H9 (cell line): ENCODE measurements at places on chromosomes 7 and 10.

DNA sequence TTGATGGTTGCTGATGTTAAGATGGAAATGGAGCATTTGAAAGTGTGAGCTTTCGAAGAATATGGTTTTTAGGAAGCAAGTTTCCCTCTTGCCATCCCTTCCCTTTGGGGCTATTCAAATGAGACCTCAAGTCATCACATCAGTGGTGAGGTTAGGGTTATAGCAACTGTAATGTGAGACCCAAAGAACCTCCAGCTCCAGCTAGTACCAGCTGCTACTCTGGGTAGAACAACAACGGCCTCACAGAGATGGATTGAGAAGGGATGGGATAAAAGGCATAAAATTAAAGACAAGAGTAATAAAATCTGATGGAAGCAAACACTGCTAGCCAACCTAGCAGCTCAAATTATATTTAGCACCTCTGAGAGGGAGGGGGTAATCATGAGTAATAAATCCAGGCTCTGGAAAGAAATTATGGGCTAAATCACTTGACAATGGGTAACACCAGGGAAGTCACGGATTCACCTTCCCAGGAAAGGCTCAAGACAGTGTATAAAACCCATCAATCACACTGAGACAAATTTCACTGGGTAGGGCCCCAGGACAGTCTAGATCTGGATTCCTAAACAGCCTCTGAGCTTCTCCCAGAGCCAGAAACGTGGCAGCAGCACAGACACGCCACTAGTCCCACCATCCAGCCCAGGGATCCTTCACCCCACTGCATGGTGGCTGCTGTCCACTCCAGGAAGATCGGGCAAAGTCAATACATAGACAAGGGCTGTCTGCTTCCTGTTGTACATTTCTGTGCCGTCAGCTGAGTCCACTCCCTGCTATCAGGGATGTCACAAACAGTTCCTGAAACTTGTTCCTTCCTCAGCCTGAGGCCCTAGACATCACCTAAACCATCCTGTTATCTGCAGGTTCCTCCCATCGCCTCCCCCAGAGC lies 151.1 kb downstream of the GFRA1 start:
- H3K36me3 ChIP-seq, result no peaks in the 10 kb centered on the region
- no peak overlapping the region for H3K27ac ChIP-seq
- H3K4me1 ChIP-seq, result peaks cover 2% of the 10 kb centered on the region; the same call in 1 of the 2 replicates

GRCh38 chr7:125136341-125136740 lies 206.7 kb upstream of the POT1 start:
- no peaks in the 10 kb centered on the region; the same call in 1 of the 2 replicates for H3K36me3 ChIP-seq
- no peaks in the 10 kb centered on the region; the same call in 1 of the 2 replicates for H3K27me3 ChIP-seq
- H3K4me3 ChIP-seq, result no peak overlapping the region
- H3K4me1 ChIP-seq, result no peaks in the 10 kb centered on the region

GRCh38 chr10:14518149-14518548 lies 187.4 kb upstream of the FRMD4A start:
- H3K4me1 ChIP-seq, result peaks cover 2% of the 10 kb centered on the region; the same call in 1 of the 2 replicates
- H3K4me3 ChIP-seq, result no peak overlapping the region
- peaks cover 8% of the 10 kb centered on the region for H3K36me3 ChIP-seq
- H3K27me3 ChIP-seq, result no peaks in the 10 kb centered on the region
- H3K27ac ChIP-seq, result no peak overlapping the region
- DNase-seq, result no peak

GRCh38 chr7:98133621-98134303 lies 27.1 kb downstream of the LMTK2 start:
- no peaks in the 10 kb centered on the region for H3K4me1 ChIP-seq
- H3K27ac ChIP-seq, result no peak overlapping the region
- H3K36me3 ChIP-seq, result peaks cover 14% of the 10 kb centered on the region
- no peaks in the 10 kb centered on the region for H3K27me3 ChIP-seq

GRCh38 chr7:158657189-158657746 lies 47.3 kb downstream of the NCAPG2 start:
- peaks cover 64% of the 10 kb centered on the region for H3K36me3 ChIP-seq
- no peak overlapping the region for H3K27ac ChIP-seq
- DNase-seq, result no peak
- H3K4me1 ChIP-seq, result no peaks in the 10 kb centered on the region
- H3K4me3 ChIP-seq, result no peak overlapping the region
- H3K27me3 ChIP-seq, result no peaks in the 10 kb centered on the region
